ENCODE measurements at places on chromosomes 6 and 20. TPM values are rescaled to one million over a fixed set of nuclear protein-coding genes. Genes with fewer than 3 reads are reported as not detected.

GRCh38 chr6:25340431-25341202, 61.4 kb downstream of the CARMIL1 start:
- DNase-seq, result no peak

VNN1 gene
- 4.5 TPM for total RNA-seq

- peak; percentile 79 for DNase-seq
Measured at GRCh38 chr20:17895641-17896171, 72.9 kb downstream of the SNX5 start.

RAMACL gene
- total RNA-seq, result 0.71 TPM

FKBP1C gene
- total RNA-seq, result 0.62 TPM

- no peak for DNase-seq
Measured at GRCh38 chr20:34415079-34415478, 52.0 kb downstream of the ITCH start.

- DNase-seq, result no peak
Measured at GRCh38 chr6:131741688-131742393, 31.0 kb upstream of the CTAGE9 start.

DNA sequence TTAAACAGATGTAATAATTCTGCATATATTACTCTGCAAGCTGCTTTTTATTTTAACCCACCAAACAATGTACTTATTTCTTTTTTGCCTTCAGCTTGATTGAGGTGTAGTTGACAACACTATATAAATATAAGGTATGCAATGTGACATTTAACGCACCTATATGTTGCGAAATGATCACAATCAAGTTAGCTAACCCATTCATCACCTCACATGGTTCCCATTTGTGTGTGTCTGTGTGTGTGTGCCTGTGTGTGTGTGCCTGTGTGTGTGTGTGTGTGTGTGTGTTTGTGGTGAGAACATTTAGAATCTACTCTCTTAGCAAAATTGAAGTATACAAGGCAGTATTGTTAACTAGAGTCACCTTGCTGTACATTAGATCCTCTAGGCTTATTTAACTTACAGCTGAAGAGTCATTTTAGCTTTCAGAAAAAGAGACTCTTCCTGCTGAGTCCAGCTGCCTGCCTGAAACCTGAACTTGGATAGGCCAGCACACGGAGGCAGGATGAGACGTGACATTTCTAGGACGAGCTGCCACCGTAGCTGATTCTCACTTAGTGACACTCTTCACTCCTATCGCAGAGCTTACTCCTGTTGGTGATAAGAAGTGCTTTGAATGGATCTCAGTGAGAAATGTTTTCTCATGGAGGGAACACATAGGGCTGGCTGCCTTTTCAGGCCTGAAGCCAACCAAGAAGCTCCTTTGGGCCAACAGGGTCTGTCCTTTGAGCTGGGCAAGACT, 126.5 kb upstream of the RIPOR2 start:
- no peak for DNase-seq

DNA sequence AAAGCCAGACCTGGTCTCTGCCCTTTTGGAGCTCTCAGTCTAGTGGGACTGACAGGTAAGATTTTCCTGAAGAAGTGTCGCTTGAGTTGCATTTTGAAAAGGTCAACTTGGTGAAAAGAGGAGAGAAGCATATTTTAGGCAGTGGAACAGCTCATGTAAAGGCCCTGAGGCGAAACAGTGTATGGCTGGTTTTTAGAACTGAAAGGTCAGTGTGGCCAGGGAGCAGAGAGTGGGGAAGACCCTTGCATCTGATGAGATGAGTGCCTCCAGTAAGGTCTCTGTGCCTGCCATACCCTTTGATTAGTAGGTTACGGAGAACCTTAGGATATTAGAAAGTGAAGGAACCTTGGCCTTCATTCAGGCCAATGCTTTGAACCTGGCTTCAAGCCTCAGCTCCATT, 55.9 kb upstream of the SAYSD1 start:
- no peak for DNase-seq

CLPSL1 gene
- total RNA-seq, result not detected

DNA sequence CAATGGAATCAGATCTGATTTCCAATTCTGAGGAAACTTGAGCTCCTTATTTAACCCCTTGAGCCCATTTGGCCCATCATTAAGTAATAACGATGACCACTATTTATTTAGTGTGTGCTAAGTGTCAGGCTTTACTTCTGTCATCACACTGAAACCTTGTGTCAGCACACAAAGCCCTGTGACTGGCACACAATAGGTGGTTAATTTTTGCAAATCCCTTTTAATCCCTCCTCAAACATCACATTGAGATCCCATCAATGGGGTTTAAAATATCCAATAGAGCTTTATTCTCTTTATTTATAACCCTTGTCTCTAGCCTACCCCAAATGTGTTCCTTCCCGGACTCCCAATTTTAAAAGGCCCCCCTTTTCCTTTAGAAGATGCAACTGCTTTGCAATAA, 656.8 kb upstream of the CHD6 start:
- DNase-seq, result no peak

GLO1 gene
- total RNA-seq, result 80.8 TPM

GRCh38 chr6:26031595-26032339, 55.5 kb upstream of the HFE start:
- DNase-seq, result peak; percentile 79

- DNase-seq, result no peak
Measured at GRCh38 chr6:106745824-106746582, 116.6 kb downstream of the QRSL1 start.

All from left cardiac atrium (tissue), 4 donors.